HTR-8/SVneo (cell line): ENCODE measurements at places on chromosomes 2 and 18.

GRCh38 chr18:33014060-33014796, 241.4 kb upstream of the KLHL14 start:
- DNase-seq, result no peak

DNA sequence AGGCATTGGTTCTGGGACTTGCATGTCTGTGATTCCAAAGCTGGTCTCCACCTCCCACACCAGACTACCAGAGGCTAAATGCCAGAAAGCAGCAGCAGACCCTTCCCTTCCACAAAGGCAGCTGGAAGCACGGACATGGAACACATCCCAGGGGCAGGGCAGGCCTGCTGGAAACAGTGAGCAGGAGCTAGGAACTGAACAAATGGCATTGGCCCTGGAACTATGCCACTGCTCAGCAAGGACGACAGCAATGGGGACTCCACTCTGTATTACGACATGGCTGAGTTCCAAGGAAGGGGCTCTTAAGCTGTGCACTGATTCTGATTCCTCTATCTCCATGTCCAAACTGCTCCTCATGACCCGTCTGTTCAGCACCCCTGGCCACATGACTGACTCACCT, 77.8 kb upstream of the TFCP2L1 start:
- no peak for DNase-seq

GRCh38 chr2:150286730-150287362, 200.6 kb downstream of the RND3 start:
- no peak for DNase-seq

- peak; percentile 41 for DNase-seq
These were observed 82.8 kb downstream of the SLC25A12 start for GRCh38 chr2:171811245-171811628.

- DNase-seq, result no peak
These were observed 2.7 kb downstream of the STK16 start for GRCh38 chr2:219247678-219248642.

GRCh38 chr2:190646780-190647522, 1.9 kb upstream of the NAB1 start:
- DNase-seq, result no peak

DNA sequence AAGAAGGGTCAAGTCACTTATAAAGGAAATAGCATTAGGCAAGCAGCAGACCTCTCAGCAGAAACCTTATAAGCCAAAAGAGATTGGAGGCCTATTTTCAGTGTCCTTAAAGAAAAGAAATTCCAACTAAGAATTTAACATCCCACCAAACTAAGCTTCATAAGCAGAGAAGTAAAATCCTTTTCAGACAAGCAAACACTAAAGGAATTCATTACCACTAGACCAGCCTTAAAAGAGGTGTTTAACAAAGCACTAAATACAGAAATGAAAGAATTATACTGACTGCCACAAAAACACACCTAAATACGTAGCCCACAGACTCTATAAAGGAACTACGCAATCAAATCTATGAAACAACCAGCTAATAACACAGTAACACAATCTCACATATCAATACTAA, 160.4 kb downstream of the EXOC6B start:
- no peak for DNase-seq

GRCh38 chr2:220001751-220002150, 374.3 kb downstream of the SLC4A3 start:
- peak; percentile 34 for DNase-seq

DNA sequence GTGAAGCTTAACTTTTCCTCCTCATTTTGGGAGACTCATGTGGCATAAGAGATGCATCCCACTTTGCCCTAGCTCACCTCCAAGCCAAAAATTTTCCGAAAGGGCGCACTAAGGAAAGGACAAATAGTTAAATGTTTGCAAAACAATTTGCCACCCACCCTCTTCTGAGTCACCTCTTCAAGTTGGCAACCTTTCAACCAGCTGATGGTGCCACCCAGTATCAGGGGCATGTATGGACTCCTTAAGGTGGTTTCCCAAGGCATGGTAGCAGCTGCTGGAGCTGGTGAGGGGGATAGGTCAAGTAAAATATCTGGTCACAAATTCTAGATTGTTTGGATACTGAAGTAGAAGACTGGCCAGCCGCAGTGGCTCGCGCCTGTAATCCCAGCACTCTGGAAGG, 17.2 kb upstream of the ITGAV start:
- no peak for DNase-seq

DNA sequence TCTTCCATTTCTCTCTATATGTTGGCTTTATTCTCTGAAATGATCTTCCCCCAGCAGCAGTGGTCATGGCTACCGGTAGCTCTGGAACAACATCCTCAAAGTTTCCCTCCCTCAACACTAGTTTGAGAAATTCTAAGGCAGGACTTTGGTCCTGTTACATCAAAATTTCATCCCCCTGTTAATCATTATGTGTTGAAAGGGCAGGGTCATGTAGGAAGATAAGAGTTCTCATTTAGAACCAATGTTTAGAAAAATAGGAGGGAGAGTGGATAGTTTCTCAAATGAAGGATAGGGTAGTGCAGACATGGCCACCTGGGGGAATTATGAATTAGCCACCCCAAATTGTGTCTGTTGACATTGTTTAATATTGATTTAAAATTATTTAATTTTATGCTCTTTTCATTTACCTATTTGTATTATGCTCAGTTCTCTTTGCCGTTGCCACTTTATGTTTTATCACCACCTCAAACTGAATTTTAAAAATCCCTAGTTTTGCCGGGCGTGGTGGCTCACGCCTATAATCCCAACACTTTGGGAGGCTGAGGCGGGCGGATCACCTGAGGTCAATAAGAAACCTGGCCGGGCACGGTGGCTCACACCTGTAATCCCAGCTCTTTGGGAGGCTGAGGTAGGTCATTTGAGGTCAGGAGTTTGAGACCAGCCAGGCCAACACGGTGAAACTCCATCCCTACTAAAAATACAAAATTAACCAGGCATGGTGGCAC, 22.3 kb downstream of the EML4 start:
- DNase-seq, result no peak

GRCh38 chr2:237475704-237476141, 11.3 kb upstream of the MLPH start:
- DNase-seq, result no peak

DNA sequence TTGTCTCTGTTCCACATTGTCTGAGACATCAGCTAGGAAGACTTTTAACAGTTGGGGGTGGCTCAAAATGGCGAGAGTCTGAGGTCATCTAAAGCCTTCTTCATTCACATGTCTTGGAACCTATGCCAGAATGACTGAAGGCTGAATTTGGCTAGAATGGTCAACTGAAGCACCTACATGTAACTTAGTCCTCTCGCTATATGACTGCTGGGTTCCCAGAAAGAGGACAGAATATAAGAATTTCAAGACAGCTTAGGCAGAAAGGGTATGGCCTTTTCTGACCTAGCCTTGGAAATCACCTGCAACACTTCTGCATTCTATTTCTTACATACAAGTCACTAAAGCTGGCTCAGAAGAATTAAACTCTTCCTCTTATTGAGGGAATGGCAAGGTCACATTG, 75.6 kb upstream of the OTX1 start:
- no peak for DNase-seq

DNA sequence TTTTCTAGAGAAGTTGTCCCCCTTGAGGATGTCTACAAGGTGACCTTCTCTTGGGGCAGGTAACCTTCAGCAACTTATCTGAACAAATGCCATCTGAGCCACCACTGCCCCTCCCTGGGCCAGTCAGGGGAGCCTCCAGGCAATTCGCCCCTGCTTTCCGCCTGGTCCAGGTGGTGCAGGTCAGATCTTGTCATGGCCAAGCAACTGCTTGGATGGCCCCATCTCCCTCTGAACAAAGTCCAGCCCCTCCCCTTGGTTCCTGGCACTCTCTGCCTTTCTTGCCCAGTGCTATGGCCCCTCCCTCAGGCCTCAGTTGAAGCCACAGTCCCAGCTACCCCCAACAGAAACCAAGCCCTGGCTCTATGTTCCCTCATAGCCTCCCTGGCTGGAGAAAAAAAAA, 138.7 kb downstream of the ALPK2 start:
- DNase-seq, result no peak

DNA sequence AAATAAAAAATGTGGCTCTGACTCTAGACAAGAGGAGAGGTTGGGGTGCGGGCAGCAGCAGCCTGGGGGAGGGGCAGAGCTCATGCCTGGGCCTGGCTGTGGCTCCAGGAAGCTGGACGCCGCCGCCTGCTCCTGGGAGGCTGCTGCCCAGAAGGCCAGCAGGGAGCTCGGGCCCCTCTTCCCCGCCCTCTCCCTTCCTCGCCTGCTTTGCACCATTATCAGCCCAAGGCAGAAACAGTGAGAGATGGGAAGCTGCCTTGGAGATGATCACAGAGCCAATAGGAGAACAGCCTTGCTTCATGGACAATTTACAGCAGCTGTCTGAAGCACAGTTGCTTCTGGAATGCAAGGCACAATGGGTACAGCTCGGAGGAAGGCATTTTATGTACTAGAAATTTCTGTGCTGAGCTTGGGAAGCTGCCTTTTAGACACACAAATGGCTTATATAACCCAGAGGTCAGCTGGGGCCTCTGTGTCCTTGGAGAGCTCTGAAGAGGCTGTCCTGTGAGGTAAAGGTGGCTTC, 55.3 kb upstream of the AFF3 start:
- DNase-seq, result no peak

DNA sequence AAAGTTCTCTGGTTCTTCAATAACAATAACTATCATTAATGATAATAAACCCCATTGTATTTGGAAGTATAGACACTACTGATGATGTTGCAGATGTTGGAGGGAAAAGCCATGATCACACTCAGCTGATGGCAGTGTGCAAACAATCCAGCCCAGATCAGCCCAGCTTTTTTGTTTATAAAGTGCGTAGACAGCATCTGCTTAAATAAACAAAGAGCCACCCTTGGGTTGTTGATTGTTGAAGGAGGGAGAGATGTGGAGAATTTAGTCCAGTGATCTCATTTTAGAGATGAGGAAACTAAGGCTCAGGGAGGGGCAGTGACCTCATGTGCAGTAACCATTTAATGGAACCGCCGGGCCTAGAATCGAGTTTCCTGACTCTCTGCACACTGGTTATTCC, 56.0 kb upstream of the MEX3C start:
- no peak for DNase-seq

DNA sequence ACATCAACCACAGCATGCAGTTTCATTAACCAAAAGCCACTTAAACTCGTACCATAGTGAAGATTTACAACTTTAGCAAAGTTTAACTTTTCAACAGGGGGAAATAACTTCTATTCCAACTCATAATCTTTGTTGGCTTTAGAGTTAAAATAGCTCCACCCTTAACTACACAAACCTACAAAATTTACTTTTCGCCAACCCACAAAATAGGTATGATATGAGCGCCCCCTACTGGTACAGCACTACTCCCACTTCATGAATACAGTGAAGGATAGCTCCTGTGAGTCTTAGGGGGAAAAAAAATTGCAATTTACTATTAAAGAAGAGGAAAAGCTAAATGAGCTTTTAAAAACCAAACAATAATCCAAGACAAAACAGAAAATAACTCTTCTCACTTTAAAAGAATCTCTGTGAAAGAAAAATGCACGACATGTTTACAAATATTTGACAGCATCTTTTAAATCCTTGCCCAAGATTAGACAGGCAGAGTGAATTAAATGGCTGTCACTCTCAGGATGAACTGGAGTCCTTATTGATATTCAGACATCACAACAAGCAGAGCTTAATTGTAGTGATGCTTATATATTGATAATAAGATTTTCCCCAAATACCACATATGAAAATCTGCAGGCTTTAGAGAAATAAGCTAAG, 32.2 kb downstream of the TMEFF2 start:
- peak; percentile 32 for DNase-seq

- DNase-seq, result no peak
These were observed 30.4 kb upstream of the ZC3H15 start for GRCh38 chr2:186455613-186456012.

- DNase-seq, result peak; percentile 52
These were observed 50.8 kb downstream of the TRABD2A start for GRCh38 chr2:84830095-84830494.
